ENCODE measurements at places on chromosomes 7 and 10. TPM values are rescaled to one million over a fixed set of nuclear protein-coding genes. Genes with fewer than 3 reads are reported as not detected.

LIPF gene
- not detected for polyA plus RNA-seq

SLC18A2 gene
- 0.05 TPM for polyA plus RNA-seq

FBXW4 gene
- polyA plus RNA-seq = 7.7 TPM

HTR5A gene
- polyA plus RNA-seq = 0.14 TPM

CYP3A5 gene
- polyA plus RNA-seq = not detected

CYTH3 gene
- polyA plus RNA-seq = 41.9 TPM

MAGI2 gene
- 19.3 TPM for polyA plus RNA-seq

SNCG gene
- polyA plus RNA-seq = 4.1 TPM

HACD1 gene
- 33.6 TPM for polyA plus RNA-seq

GGCT gene
- polyA plus RNA-seq = 40.5 TPM

WDFY4 gene
- polyA plus RNA-seq = not detected

ACTL6B gene
- 389 TPM for polyA plus RNA-seq

SPDYE11 gene
- 0.48 TPM for polyA plus RNA-seq

ASIC3 gene
- polyA plus RNA-seq = 3.3 TPM

All from neural cell (in vitro differentiated cells).